ENCODE measurements at places on chromosomes 1 and 21. TPM values are rescaled to one million over a fixed set of nuclear protein-coding genes. Genes with fewer than 3 reads are reported as not detected.

Gene TFF2
- polyA plus RNA-seq, result not detected

Gene PCNX2
- 4.0 TPM for polyA plus RNA-seq

Gene STPG1
- 1.7 TPM for polyA plus RNA-seq

Gene PEX10
- polyA plus RNA-seq, result 16.3 TPM

Gene KIAA1614
- 11.8 TPM for polyA plus RNA-seq

Gene LPAR3
- polyA plus RNA-seq, result 0.15 TPM

Gene RAB7B
- polyA plus RNA-seq, result 7.9 TPM

Gene SLAMF1
- 2.5 TPM for polyA plus RNA-seq

Gene CFHR3
- 0.83 TPM for polyA plus RNA-seq
